ENCODE measurements at places on chromosomes 4 and X.

- peak; percentile 81 for DNase-seq
These were observed 6.2 kb downstream of the TXK start for GRCh38 chr4:48127682-48128404.

GRCh38 chrX:42017971-42018370 lies 94.6 kb upstream of the CASK start:
- DNase-seq = no peak

GRCh38 chrX:114774691-114775090 lies 190.8 kb downstream of the HTR2C start:
- no peak for DNase-seq

DNA sequence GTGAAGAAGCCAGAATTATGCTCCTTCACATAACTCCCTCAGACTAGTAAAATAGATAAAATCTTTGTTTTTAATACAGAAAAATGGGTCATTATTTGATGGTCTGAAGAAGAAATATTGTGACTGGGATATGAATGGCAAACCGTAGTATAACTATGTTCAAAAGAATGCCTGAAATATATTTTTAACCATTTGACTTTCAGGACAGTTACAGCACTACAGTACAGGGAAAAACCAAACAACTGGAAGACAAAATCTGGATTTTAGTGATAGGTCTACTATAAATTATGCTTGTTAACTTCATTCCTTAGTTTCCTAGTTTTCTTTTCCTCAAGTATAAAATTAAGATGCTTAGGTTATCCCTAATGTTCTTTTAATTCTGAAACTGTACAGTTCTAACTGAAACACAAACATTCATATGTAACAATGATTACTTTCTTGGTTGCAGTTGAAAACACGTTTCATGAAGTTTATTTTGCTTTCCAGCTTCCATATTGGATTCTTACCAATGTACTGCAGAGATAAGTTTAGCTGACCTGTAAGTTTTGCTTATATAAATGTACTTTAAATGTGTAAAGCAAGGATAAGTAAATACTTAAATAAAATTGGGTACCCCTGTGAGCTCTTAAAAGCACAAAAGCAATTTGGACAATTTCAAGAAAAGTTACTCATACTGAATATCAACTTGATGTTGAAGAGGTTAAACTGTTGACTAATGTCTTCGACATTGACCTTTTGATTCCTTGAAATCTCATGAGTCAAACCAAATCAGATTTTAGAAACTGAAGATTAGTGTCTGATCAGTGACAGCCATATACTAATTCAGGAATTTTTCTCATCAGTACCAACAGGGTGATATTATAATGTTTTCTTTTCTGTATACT lies 895 bp downstream of the AFP start:
- DNase-seq = no peak

- DNase-seq = no peak
These were observed 829.9 kb downstream of the FAT4 start for GRCh38 chr4:126144543-126145237.

- no peak for DNase-seq
These were observed 16.2 kb downstream of the AFF1 start for GRCh38 chr4:86950831-86951525.

- DNase-seq = no peak
These were observed 2.8 kb upstream of the SEL1L3 start for GRCh38 chr4:25865586-25865985.

GRCh38 chrX:821327-822107 lies 190.9 kb downstream of the SHOX start:
- DNase-seq = no peak

All from stimulated activated effector memory CD8-positive, alpha-beta T cell treated with anti-CD3 and anti-CD28 coated beads, Interleukin-12 subunit alpha, Interleukin-12 subunit beta, amount 100 ng/mL, for 72 hours (primary cell).